Hematopoietic multipotent progenitor cell (in vitro differentiated cells): ENCODE measurements at places on chromosomes 1 and 21. TPM values are rescaled to one million over a fixed set of nuclear protein-coding genes. Genes with fewer than 3 reads are reported as not detected.

GRCh38 chr1:173302890-173303829 is 96.0 kb upstream of the TNFSF4 start:
- no peak for DNase-seq

Gene MSH4
- 0.27 TPM for total RNA-seq

DNA sequence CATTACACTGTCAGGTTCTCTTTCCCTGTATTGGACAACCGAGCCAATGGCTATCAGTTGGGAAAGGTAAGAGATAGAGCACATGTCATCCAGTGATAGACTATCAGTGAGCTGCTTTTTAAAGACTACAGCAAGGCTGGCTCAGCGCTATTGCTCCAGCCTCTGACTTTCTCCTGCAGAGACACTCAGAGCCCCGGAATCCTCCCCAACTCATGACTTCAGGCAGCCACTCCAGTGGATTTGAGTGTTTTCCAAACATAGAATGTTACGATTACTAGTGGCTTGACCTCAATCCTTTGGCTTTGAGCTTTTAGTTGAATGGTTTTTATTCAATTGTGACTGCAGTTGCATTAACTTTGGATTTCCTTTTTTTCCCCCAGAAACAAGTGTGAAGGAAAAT is 331.9 kb downstream of the DISC1 start:
- no peak for DNase-seq

DNA sequence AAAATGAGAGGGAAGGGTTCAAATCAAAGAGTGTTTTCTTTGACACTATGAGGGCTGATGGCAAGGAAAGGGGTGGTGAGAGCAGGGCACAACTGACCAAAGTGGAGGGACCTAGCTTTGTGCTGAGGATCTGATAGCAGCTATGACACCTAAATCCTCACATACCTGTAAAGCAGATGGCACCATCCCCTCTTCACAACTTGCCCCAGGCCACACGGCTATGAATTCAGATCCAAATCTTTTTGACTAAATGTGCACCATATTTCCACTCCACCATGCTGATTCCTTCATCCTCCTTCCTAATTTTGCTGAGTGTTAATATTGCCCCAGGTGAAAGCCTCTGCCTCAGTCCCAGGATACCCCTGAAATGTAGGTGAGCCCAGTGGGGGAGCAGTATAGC is 385.7 kb downstream of the PLPP3 start:
- DNase-seq: no peak

Gene PTGER3
- total RNA-seq: 1.9 TPM

GRCh38 chr1:232515706-232516105 is 114.2 kb downstream of the SIPA1L2 start:
- no peak for DNase-seq

DNA sequence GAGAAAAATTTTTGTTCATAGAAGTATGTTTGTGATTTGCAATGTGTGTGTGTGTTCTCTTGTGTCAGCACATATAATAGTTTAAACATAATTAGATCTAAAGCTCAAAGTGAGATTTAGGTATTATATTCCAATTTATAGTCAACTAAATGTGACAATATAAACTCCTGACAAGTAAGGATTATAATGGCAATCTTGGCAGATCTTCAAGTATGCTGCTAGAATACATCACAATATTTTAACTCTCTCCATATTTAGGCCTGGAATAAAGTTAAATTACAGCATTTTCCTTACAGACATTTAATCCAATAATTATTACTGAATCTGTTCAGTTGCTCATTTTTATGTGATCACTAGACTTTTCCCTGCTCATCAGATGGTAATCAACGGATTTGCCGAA is 65.8 kb downstream of the LYPLAL1 start:
- DNase-seq: no peak

Gene SERINC2
- total RNA-seq: 0.54 TPM

Gene ANKRD65
- total RNA-seq: 0.54 TPM

Gene PTTG1IP
- 147 TPM for total RNA-seq

Gene SPRR5
- not detected for total RNA-seq

Gene CITED4
- total RNA-seq: 4.6 TPM

GRCh38 chr1:172826096-172826741 is 167.3 kb downstream of the FASLG start:
- DNase-seq: peak; percentile 39

DNA sequence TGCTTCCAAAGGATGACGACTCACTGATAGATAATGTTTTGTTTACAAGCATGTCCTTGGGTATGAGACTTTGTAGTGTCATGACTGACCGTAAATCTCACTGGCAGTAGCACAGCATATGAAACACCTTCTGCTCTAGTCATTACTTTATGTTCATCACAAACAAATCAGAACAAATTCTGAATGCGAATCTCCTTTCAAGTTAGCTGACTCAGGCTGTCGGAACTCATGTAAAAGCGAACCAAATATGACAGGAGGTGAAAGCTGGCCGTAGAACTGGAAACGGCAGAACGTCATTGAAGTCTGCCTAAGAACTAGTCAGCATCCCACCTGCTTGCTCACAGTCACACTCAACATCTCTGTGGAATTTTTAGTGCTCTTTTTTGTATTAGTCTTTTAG is 143.9 kb downstream of the RGS7 start:
- DNase-seq: no peak

DNA sequence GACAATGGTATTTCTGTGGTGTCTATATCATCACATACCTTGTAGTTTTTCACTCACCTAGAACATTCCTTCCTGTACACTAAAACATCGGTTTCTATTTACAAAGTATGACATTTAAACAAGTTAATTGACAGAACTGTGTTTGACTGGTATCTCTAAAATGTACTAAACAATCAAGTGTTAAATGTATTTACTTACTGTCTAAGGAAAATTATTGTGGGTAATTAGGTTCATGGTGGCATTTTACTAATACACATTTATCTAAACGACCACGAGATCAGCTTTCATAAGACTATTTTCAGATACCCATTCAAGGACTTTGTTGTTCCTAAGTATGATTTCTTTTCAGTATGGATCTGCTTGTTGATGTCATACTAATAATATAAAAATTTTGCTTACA is 115.2 kb downstream of the ADGRL2 start:
- no peak for DNase-seq

Gene FRRS1
- 4.3 TPM for total RNA-seq

DNA sequence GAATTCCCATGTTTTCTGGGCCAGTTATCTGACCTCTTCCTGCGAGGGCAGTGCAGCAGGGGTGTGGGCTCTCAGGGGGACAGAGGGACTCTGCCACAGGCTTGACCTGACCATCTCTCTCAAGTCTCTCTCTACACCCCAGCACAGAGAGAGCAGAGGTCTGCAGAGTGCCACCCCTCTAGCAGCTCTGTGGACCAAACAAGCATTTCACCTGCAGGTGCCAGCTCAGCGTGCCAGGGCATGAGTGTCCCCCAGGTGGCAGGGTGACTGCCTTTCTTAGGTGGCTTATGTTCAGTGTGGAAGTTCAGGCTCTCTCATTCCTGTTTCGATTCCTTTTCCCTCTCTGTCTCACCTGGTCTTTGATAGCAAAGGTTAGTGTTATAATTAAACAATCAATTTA is 191.3 kb downstream of the CACNA1E start:
- DNase-seq: no peak

Gene FOXJ3
- 44.2 TPM for total RNA-seq

DNA sequence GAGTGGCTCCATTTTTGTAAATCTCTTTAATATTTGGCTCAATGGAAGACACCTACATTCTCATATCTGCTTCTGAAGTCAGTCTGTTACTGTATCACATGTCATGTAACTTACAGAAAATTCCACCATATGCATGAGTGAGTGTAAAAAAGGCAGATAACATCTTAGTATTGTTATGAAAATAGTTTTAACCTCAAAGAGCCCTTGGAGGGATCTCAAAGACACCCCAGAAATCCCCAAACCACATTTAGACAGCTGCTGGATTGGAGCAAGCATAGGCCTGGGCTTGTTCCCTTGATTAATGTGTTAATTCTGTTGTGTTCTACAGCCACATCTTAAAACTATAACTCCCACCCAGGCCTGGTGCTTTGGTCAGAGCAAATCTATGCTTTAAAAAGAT is 16.9 kb downstream of the MACO1 start:
- no peak for DNase-seq

DNA sequence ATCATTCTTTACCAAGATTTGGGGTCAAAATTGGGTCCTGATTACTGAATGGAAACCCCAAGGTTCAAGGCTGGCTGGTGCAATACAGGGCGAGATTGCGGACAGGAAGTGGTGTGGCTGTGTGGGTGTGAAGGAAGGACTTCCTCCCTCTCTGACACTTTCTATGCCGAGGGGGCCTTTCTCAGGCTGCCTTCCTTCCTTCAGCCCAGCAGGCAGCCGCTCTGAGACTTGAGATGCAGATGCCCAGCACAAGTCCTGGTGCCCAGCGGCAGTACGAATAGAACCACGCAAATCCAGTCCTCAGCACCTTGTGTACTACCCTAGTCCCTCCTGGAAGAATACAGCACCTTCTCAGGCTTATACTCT is 16.3 kb downstream of the BATF3 start:
- DNase-seq: no peak

DNA sequence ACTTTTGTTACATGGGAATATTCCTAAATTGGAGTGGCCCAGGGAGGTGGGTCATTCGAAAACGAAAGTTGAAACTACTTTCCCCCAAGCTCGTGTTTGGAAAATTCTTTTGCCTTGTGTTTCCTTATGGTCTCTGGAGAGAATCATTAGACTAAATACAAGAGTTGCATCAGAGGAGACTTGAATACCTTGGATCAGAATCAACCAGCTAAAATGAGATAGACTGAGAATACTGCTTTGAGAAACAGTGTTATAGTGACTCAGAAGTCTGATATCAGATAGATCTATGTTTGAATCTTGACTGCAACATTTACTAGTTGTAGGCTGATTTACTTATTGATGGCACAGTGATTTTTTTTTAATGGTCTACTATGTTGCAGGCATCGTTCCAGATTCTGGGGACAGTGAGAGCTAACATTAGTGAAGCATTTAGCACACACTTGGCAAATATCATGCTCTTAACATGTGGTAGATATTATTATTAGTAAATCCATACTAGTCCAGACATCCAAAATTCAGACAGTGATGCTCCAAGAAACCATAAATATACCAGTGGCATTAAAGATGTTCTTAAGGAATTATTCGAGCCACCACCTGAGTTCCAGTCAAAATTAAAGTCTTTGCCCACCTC is 12.9 kb upstream of the ACTN2 start:
- no peak for DNase-seq

DNA sequence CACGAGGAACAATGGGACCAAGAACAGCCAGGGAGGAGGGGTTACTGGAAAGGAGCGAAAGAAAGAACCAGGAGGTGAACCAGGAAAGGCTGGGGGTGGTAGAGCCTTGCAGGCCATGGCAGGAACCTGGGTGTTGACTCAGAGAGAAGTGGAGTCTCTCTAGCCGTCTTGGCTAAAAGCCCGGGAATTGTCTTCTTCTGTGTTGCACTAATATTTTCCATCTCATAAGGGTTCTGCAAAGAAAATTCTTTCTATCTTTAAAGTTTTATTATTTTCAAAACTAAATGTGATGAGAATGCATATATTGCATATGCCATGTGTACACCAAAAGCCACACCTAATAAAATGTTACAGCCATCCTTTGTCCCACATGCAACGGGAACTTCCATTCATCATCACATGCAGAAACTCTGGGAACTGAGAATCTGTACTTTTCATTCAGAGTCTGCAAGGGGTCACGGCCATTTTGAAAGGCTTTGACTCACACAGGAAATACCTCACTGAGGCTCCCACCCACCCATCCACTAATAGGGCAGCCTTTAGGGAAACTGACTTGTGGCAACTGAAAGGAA is 38.0 kb downstream of the ERG start:
- DNase-seq: no peak

Gene MGST3
- total RNA-seq: 71.1 TPM

DNA sequence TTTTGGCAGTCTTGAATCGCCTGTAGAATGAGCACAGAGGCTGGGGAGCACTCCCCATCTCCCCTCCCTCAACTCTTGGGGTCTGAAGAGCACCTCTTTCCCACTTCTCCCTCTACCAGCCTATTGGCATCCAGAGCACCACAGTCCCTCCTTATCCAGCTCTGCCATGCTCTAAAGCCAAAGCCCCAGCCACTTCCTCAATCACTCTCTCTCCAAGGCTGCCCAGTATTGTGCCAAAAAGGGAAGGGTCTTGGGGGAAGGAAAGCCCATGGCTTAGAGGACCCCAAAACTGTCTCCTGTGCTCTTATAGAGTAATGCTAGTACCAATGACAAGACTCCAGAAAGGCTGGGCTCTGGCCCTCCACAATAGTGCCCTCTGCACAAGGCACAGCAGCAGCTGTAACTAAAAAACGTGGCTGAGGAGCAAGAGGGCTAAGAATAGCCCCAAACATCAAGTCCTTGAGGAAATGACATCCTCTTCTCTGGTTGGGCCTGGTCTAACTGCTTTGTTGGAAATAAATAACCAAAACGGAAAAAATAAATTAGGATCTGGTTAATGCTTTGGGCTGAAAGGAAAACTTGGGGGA is 28.4 kb downstream of the SLC27A3 start:
- no peak for DNase-seq

Gene SPAG17
- total RNA-seq: 0.81 TPM

DNA sequence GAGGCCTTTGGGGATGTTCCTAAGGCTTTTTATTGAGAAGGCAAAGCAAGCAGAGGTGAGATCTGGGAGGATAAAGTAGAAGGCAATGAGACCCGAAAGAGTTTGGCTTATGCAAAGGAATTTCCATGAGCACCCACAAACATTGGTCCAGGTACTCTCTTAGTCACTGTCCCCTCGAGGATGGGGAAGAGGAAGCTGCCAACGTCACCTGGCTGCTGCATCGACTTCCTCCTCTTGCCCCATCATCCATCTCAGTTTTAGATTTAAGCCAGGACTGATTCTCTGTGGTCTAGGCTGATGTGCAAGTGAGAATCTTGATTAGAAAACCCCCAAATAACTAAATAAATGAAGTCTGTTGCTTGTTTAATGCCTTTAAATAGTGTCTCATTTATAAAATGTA is 28.7 kb downstream of the RUNX1 start:
- no peak for DNase-seq

GRCh38 chr21:39086547-39086946 is 96.7 kb downstream of the PSMG1 start:
- DNase-seq: no peak

DNA sequence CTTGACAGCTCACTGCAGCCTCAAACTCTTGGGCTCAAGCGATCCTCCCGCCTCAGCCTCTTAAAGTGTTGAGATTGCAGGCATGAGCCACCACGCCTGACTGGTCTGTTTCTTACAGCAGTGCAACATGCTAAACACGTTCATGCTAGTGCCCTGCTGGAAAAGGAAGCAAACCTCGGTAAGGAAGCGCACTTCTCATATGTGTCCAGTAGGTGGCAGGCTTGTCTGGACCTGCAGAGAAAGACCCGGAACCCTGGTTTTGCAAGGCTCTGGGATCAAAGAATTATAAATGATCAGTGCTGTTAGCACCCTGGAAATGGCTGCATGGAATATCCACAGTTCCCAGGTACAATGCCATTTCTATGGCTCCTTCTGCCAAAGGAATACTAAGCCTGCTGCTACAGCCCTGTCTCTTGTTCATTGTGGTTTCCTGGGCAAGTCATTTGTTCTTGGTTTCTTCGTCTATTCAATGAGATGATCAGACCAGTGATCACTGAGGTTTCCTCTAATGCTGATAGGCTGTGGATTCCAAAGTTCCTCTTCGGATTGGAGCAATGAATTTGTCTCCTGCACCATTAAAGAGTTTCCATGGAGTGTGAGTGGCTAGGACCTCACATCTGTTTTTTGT is 15.9 kb downstream of the RNU5D-1 start:
- DNase-seq: no peak

Gene PTBP2
- total RNA-seq: 10.8 TPM
